Lower lobe of right lung (tissue), 2 donors: ENCODE measurements at places on chromosomes 1 and 21.

GRCh38 chr1:240178366-240178765 lies 86.7 kb downstream of the FMN2 start:
- DNase-seq: no peak

- DNase-seq: no peak
These were observed 29.3 kb downstream of the TMCC2 start for GRCh38 chr1:205256951-205257625.

DNA sequence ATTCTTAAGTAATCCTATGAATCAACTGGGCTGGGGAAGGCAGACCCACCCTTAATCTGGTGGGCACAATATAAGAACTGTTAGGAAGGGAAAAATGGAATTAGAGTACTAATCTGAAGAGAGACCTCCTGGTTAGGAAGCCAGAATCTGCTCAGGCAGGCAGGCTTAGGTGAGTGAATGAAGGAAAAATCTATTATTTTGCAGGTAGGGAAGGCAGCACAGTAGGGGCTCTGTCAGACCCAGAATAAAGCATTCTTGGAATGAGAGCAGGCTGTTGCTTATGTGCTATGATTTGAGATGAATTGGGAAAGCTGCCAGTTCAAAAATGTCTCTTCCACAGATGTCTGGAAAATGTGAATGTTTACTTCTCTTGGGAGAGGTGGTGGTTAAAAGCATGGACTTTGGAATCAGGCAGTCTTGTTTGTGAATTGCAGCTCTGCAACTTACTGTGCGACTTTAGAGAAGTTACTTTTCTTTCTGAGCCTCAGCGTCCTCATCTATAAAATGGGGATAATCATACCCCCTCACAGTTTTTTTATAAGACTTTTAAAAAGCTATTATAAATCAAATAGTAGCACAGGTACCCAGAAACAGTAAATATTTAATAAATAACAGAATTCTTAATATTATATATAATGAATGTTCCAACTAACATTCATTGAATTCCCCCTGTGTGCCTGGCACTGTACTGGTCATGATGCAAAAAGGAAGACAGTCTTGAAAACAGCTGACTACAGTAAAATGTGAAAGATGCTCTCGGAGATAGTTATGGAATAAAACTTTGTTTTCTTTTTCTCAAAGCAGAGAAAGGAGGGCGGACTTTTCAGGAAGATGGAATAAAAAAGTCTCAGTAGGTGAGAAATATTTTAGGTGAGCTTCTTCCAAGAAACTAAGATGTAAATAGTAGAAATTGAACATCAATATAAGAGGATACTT lies 15.3 kb upstream of the ZNF644 start:
- DNase-seq: no peak

DNA sequence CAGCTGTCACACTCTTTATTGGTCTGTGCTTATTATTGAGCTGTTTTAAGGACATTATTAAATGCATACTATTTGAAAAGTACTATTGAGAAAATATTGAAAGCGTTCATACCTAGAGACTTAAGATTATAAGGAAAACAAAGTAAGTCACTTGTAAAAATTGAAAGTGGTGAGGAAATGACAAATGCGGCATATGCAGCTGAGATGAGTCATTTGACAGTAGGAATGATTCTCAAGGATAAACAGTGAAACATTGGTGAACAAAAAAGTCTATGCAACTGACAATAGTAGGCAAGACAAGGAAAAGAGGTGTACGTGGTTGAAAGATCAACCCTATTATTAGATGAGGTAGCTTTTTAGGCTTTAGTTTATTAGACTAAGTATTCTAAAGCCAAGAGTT lies 82.6 kb upstream of the MAP10 start:
- no peak for DNase-seq

DNA sequence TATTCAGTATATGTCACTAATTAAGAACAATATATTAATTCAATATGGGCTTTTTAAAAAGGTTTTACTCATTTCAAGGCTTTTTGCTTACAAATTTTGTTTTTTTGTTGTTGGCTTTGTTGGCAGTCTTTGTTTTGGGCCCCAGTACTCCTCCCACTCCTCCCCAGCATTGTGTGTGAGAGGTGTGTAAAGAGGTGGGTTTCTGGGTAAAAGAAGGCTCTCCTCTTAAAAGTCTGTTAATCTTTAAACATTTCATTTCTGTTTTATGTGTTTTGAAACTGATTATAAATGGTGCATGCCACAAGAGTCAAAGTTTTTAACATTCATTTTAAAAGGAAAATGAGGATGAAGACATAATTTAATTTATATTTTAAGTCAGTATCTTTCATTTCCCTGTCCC lies 79.6 kb downstream of the SASS6 start:
- no peak for DNase-seq

- DNase-seq: no peak
These were observed 61.9 kb downstream of the PTPRU start for GRCh38 chr1:29298246-29298645.

DNA sequence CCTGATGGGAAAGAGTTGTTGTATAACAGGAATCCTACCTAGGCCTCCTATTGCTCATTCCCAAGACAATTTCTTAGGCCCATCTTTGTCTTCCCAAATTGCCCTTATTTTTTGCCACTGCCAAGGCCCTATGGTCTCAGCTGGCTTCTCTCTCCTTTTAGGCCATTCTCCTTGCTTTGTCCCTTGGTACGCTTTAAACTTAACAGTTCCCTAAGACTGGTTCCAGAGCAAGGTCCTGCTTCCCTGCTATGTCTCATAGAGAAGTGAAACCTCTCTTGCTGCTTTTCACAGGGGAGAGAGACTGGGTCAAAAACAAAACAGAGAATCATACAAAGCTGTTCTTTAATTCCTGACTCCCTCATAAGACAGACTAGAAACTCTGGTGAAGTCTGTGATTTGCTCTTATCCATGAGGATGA lies 77.1 kb downstream of the XCL2 start:
- no peak for DNase-seq

DNA sequence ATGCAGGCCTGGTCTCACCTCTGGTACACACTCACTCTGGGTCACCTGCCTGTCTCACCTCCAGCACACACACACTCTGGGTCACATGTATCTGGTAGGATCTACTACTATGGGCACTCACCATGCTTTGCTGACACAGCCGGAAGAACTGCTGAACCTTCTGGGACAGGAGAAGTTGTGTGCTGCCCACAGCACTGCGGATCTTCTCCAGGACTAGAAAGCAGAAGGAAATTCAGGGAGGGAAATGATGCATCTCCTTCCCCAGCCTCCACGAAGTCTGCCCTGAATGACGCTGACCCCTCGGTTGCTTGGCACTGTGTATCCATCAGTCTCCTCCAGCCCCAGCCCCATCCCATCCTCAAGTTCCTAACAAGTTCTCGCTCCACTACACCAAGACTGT lies 7.9 kb upstream of the SMIM12 start:
- DNase-seq: no peak

DNA sequence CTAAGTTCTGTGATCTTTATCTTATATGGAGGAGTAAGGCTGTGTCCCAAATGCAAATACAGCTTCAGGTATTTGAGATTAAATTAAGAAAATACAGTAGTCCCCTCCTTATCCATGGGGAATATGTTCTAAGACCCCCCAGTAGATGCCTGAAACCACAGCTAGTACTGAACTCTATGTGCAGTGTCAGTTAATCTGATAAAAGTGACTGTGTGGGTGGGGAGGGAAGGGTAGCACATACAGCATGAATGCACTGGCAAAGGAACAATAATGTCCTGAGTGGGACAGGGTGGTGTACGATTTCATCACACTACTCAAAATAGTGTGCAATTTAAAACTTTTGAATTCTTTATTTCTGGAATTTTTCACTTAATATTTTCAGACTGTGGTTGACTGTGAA lies 83.1 kb downstream of the HS2ST1 start:
- DNase-seq: no peak

- DNase-seq: no peak
These were observed 50.6 kb upstream of the SLC2A1 start for GRCh38 chr1:43009274-43009673.

DNA sequence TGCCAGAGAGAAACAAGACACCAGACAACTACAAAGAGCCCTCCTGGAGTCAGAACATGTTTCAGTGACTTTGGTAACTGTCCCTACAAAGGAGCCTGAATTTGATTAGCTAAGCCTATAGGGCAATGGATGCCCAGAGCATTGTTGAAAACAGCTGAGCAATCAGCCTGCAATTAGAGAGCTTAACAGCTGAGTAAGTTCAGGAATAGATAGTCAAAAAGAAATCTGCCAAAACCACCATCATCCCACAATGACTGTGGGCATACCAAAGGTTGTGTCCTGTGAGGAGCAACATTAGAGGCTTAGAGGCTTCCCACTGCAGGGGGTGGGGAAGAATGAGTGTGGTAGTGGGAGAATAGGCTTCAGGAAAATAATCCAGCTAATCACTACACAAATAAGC lies 32.1 kb downstream of the SH3BP5L start:
- DNase-seq: no peak

GRCh38 chr1:156251527-156251926 lies 3.7 kb upstream of the PAQR6 start:
- no peak for DNase-seq

- DNase-seq: peak; percentile 29
These were observed 36.0 kb downstream of the ABCG1 start for GRCh38 chr21:42254651-42255601.

- DNase-seq: no peak
These were observed 271.6 kb downstream of the KCNJ6 start for GRCh38 chr21:37644636-37645035.

DNA sequence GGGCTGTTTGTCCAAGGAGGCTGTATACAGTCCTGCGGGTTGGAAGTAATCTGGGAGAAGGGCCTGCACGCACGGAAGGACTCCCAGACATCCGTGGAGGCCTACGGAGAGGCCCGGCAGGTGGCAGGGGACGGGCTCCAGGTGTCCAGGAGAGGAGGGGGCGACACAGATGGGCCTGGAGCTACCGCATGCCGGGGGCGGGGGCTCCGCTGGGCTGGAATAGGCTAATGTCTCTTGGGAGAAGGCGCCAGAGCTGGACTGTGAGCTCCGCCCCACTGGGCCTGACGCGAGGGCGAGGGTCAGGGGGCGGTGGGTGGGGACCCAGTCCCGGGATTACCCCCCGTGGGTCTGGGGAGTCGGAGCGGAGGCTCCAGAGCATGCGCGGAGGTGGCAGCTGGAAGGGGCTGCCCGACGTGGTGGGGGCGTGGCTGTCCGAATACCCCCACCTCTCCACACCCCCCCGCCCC lies 659 bp downstream of the AGO1 start:
- peak; percentile 63 for DNase-seq

GRCh38 chr1:215114154-215114933 lies 31.8 kb downstream of the KCNK2 start:
- DNase-seq: no peak

DNA sequence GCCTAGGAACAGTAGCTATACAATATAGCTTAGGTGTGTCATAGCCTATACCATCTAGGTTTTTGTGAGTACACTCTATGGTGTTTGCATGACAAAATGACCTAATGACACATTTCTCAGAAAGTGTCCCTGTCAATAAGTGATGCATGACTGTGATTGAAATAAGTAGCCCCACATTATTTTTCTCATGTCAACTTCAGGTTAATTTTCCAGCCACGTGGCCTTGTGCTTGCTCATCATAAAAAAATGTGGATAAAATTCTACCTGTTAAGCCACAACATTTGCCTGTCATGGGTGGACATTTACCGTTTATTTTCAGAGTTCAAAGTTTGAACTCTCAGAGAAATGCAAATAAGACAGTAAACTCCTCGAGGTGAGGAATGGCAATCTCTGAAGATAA lies 5.5 kb downstream of the DISC1 start:
- no peak for DNase-seq

DNA sequence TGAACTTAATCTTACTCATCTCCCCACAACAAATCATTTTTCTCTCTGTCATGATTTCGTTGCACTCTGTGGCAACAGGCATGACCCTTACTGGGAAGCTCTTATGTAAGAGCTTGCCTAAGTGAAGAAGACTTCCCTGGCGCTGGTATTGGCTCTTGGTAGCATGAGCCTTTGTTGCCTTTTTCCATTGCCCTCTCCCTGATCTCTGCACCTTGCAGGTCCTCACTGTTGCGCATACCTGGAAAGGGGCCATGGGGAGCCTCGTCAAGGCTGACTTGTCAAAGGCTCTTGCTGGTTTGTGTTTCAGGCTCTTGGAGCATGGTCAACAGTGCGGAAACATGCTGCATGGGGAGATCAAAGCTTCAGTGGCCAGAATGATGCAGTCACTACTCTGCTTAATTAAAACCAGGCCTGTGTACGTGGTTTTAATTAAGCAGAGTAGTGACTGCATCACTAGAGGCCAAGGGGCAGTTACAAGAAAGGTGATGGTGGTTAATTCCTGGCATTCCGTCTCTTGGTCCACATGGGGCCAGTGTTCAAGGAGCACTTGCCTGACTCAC lies 141.3 kb downstream of the SPATA46 start:
- DNase-seq: no peak

DNA sequence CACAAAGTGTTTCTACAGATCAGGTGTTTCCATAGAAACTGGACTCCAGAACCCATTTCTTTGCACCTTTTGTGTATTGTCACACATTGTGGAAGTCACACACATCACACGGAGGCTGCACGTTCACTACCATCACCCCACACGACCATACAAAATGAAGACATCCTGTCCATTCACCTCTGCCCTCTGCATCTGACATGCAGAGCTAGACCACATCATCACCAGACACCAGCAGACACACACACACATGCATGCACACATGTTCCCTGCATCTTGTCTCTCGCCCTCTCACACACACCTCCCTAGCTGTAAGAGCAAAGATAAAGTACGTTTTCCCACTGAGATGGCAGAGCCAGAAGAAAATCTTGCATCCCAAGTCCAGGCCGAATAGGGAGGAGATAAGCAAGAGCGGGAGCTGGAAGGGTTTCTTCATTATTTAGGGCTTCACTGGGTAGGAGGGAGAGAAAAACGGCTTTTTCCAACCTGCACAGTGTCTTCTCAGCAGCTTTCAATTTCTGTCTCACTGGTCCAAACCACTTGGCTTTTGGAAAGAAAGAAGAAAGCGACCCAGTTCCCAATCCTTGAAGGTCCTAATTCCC lies 709 bp downstream of the PRELP start:
- no peak for DNase-seq

DNA sequence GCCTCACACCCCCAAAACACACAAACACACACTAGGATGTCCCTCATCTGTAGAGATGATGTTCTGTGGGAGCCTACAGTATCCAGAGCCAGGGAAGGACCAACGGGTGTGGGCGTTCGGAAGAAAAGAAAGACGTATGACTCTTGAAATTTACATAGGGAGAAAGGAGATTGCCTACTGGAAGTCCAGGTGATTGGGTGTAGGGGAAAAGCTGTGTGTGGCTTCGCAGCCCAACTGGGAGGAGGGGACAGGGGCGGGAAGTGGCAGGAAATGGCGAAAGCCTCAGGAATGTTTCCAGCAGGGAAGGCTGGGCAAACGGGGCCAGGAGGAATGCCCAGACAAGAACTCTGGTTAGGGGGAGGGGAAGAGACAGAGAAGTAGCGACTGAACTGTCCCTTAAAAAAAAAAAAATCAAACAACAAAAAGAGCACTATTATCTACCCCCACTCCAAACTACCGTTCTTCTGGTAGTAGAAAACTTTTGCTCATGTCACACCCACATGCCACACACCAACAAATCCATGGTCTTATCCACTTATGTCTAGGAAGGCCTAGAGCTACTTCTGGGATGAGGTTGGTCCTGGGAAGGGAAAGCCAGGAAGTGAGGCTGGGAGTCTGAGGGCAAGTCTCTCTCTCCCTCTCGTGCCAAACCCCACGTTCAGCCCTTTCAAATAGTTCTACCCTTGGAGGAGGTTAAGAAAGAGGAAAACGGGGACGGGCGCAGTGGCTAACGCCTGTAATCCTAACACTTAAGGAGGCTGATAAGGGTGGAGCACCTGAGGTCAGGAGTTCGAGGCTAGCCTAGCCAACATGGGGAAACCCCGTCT lies 1.8 kb upstream of the CKS1B start:
- DNase-seq: peak; percentile 82

GRCh38 chr1:7389201-7389905 lies 381.7 kb upstream of the VAMP3 start:
- no peak for DNase-seq
